ENCODE measurements at places on chromosomes 6 and 20. TPM values are rescaled to one million over a fixed set of nuclear protein-coding genes. Genes with fewer than 3 reads are reported as not detected.

C6orf163 gene
- total RNA-seq: 3.9 TPM

LINC00237 gene
- not detected for total RNA-seq

TUBB1 gene
- total RNA-seq: not detected

SYCP2L gene
- total RNA-seq: not detected

PPP1R3G gene
- 3.8 TPM for total RNA-seq

RNF182 gene
- 2.9 TPM for total RNA-seq

RBPJL gene
- not detected for total RNA-seq

GATA5 gene
- not detected for total RNA-seq

ZNF831 gene
- total RNA-seq: 0.98 TPM

TAGAP gene
- not detected for total RNA-seq

WFDC5 gene
- not detected for total RNA-seq

SCRT2 gene
- total RNA-seq: not detected

DLL1 gene
- total RNA-seq: 4.9 TPM

GNMT gene
- total RNA-seq: 0.36 TPM
